ENCODE measurements at places on chromosomes 4 and X.

- DNase-seq, result no peak
These were observed 15.0 kb downstream of the FNIP2 start for GRCh38 chr4:158783785-158784184.

- no peak for DNase-seq
These were observed 37.5 kb upstream of the ADH1C start for GRCh38 chr4:99390055-99390454.

DNA sequence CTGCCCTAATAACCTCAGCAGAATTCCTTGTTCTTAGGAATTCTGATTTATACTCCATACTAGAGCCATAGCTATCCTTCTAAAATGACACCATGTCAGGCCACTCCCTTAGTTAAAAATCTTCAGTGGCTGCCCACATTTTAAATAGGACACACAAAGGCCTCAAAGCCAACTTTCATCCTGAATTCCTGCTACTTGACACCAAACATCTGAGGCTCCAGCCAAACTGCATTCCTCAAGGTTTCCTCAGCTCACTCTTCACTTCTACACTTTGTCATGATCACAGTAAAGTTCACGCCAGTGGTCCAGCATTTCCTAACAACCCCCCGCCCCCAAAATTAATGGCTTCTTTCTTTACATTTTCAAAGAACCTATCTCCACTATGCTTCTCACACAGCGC is 124.3 kb downstream of the ADGRA3 start:
- no peak for DNase-seq

DNA sequence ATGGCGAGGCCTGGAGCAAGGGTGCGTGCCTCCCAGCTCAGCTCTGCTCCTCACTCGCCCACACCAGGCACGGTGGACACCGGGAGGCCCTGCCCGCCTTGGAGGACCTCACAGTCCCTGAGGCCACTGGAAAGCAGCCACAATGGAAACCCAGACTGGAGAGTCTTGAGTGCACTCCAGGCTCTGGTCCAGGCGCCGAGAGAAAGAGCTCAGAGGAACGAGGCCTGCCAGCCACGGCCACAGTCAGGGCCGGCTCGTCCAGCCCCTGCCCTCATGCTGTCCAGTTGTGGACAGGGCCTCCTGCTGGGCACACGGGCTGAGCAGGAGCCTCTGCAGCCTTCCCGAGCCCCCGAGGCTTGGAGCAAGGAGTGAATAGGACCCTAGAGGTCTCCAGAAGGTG is 53.3 kb upstream of the GRPEL1 start:
- DNase-seq, result no peak

DNA sequence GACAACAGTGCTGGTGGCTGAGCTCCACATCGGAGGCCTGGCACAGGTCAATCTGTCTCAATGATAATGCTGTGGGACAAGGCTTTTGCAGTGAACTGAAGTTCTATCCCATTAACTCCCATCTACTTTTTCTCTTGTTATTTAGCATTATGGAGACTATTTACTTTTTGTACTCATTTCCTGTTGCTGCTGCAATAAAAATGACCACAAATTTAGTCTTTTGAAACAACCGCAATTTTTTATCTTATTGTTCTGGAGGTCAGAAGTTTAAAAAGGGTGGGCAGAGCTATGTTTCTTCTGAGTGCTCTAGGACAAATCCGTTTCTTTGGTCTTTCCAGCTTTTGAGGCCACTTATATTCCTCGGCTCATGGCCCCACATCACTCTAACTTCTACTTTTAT is 111.0 kb upstream of the PITX2 start:
- DNase-seq, result no peak

DNA sequence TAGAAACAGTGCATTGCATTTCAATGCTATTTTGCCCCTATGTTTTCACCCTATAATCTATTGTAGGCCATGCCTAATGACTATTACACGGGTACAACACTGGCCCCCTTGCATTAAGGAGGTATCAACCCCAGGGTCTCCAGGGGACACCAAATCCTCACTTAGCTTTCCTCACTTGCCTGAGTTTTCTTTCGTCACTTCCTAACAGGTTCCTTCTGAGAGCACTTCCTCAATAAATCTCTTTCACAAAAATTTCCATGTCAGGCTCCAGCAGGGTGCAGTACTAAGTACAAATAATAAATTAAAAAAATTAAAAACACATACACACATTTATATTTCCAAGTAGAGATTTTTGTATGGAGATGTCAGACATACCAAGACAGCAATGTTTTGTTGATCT is 165.0 kb downstream of the RBM46 start:
- no peak for DNase-seq

- no peak for DNase-seq
These were observed 12.0 kb upstream of the UFSP2 start for GRCh38 chr4:185437809-185438208.

DNA sequence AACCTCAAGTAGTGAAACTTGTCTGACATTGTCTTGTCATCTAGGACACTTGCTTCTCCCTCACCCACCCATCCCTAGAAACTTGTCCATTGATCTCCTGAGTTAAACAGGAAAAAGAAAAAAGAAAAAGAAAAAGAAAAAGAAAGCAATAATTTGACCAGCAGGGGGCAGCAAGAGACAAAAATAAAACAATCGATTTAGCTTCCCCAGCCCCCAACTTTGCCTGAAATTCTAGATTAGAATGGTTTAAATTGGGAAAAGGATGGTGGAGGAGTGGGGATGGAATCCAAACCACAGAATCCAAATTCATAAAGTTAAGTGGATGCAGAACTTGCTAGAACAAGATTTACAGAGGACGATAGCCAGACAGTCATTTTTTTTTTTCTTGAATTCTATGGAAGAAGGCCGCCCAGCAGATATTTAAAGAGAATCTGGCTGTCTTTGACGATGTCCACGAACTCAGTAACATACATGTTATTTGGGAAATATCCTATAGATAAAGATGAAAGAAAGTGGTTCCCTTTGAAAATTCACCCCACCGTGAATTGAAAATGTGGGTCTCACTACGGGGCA is 282.9 kb downstream of the USP46 start:
- DNase-seq, result no peak

DNA sequence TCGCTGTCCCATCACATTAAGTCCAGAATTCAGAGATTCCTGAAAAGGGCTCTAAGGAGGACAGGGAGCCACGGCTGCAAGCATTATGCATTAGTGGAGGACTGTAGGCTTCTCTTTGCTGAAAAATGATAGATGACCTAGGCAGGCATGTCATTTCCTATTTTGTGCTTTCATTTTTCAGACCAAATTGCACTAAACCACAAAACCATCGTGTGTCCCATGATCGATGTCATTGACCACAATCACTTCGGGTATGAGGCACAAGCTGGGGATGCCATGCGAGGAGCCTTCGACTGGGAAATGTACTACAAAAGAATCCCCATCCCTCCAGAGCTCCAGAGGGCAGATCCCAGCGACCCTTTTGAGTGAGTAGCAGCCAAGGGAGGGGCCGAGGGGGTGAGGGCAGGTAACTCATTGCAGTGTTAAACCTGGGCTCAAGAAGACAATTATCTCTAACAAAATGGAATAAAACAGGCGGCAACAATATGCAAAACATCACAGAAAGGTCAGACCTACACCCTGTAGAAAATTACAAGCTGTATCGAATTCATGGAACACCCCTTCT is 355.2 kb upstream of the GALNT7 start:
- no peak for DNase-seq

GRCh38 chr4:168511780-168512489 is 15.1 kb downstream of the PALLD start:
- no peak for DNase-seq

- no peak for DNase-seq
These were observed 123.9 kb upstream of the CBR4 start for GRCh38 chr4:169133932-169134331.

DNA sequence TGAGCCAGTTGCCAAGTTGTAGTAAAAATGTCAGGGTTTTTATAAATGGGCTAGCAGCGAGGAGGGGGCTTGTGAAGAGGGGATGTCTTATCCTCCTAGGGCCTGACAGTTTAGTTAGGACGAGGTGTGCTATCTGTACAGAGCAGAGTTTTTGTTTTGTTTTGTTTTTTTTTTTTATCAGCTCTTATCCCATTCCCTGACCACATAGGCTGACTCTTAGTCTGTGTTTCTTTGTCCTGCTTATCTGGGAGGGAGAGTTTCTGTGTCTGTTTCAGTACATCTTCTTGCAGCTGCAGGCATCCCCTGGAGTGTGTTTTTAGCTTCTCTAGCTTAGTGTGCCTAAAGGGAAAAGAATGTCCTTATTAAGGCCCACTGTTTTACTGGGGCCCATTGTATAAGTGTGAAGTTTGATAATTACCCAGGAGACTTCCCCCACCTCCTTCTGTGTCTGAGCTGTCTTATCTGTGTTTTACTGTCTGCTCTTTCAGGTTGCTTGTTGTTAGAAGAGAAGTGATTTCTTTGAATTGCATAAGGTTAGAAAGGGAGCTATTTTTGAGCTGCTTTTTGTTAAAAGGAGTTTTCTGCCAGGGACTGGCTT is 32.0 kb downstream of the PAGE2 start:
- DNase-seq, result no peak

DNA sequence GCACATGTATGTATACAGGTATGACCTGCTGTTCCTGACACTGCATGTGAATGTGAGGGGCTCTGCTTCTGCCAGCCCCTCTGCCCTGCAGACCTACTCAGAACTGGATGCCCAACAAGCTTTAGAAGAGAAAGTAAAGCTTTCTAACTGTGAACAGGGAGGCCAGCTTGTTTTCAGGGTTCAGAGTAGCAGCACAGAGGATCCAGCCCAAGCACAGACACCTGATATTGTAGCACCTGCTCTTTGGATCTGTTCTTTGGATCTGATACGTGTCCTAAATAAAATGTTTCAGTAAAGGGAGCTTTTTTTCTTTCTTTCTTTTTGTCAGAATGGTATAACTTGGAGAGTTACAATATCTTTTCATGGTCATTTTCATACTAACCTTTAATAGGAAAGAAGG is 19.2 kb downstream of the DCUN1D4 start:
- no peak for DNase-seq

GRCh38 chr4:151198748-151199147 is 78.2 kb upstream of the PRSS48 start:
- no peak for DNase-seq

DNA sequence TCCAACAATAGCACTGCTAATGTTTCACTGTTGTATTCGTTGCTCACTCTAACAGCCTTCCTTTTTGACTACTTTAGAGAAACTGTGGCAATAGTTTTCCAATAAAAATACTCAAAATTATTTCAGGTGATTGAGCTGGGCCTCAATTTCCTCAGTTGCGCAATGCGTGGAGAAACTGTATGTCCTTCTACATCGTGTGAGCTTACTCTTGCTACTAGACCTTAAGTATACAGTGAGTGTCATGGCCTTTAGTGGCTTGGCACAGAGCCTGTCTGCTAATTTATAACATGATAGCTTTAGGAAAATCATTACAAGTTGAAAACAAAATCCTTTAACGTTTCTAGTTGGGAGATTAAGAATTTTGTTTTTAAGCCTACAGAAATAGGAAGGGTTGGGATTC is 114.5 kb downstream of the COL4A6 start:
- DNase-seq, result no peak

GRCh38 chrX:49610718-49611310 is 12.0 kb downstream of the GAGE1 start:
- DNase-seq, result no peak

- DNase-seq, result no peak
These were observed 429.1 kb upstream of the FTHL17 start for GRCh38 chrX:31500921-31501320.

DNA sequence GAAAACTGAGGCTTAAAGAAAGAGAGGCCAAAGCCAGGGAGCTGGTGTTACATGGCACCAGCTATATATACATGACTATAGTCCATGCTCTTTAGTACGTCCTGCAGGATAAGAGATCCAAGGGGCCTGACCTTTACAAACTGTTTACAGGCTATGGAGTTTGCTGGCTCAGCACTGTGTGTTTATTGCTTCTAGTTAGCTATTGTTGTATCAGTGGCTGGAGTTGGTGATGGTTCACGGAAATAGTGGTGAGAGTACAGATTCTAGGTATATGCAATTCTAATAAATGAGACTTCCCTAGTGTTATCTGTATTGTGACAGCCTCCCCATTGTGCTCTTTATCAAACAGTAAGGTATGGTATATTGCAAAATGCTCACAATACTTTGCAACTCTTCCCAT is 46.5 kb downstream of the REPS2 start:
- no peak for DNase-seq

GRCh38 chrX:130086447-130087206 is 23.7 kb downstream of the ELF4 start:
- no peak for DNase-seq

DNA sequence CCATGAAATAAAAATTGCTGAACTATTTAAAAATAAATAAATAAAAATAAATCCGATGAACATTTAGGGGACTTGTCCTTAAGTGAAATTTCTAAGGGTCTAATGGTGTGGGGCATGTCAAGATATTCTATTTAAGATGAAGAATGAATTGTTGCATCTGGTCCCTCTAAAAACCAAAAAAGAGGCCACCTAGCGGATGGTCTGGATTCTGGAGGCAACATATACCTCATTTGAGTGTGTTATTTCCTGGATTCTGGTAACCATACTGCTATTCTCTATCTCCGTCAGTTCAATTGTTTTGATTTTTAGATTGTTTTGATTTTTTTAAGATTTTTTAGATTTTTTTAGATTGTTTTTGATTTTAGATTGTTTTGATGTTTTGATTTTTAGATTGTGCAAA is 28.3 kb downstream of the AGTR2 start:
- DNase-seq, result no peak

DNA sequence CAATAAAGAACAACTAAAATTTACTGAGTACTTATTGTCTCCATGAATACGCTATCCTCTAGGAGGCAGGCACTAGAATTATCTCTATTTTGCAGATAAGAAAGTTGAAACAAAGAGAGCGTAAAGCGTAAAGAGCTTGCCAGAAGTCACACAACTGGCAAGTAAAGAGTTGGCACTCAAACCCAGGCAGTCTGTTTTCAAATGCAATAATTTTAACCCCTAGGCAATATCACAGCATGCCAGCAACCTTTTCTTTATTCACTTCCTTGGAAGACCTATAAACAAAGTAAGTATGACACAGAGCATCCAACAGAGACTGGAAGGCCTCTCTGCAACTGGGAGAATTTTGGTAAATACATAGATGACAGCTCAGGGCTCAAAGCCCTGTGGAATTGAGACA is 23.2 kb upstream of the AMELX start:
- no peak for DNase-seq

- no peak for DNase-seq
These were observed 33.5 kb downstream of the SCD5 start for GRCh38 chr4:82765134-82765533.

DNA sequence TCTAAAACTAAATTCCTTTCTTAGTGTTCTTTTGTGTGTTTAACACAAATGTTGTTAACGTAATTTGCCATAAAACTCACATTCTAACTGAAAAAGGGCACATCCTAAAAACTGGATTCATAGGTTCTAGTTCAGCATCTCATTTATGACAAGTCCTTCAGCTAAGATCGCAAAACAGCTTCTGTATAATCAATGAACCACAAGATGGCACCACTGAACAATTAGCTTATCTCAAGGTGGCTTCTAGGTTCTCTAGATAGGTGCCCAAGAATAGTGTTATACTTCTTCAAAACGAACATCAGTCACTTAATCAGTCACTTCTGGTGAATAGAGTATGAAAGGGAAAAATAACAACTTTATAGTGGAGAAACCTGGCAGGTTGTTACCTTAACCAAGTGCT is 54.3 kb downstream of the NRK start:
- no peak for DNase-seq

Data from cortex of kidney (tissue), 1 donor.